Stimulated activated CD8-positive, alpha-beta memory T cell treated with anti-CD3 and anti-CD28 coated beads, Interleukin-7, amount 100 ng/mL, for 24 hours (primary cell): ENCODE measurements at places on chromosomes 13 and 19.

GRCh38 chr13:98112456-98112855 is 30.4 kb upstream of the FARP1 start:
- DNase-seq = no peak

DNA sequence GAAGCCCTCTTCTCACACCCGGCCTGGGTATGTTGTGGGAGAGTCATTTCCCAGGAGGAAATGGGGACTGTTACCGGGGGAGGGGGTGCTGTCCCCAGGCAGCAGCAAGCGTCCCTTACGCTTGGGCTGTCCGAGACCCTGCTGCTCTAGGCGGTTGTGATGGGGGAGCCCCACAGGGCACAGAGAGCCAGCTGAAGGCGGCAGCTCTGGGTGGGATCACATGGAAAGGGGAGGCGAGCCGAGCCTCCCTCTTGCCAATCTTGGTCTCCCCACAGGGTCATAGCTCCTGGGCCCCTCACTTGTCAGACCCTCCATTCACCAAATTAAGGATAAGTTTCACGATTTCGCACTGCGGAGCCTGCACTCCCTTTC is 22.0 kb downstream of the EPN1 start:
- no peak for DNase-seq

- DNase-seq = no peak
Measured at GRCh38 chr19:31339411-31339810, 9.8 kb downstream of the TSHZ3 start.

GRCh38 chr13:86846501-86846900 is 824.7 kb upstream of the SLITRK5 start:
- no peak for DNase-seq

DNA sequence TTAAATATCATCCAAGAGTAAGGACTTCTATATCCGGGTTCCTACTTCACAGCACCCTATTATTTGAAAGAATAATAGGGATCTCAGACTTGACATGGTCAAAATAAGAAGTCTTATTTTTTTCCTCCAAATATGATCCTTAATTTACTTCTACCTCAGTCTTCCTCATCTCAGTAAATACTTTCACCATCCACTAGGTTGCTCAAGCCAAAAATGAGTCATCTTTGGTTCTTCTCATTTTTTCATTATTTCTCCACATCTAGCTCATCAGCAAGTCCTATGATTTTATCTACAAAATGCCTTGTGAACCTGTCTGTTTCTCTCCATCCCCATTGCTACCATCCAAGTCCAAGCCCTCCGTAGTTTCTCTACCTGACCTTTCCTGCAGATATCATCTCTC is 121.9 kb upstream of the GJB6 start:
- DNase-seq = no peak

GRCh38 chr13:99548448-99548847 is 47.2 kb downstream of the TM9SF2 start:
- DNase-seq = no peak

DNA sequence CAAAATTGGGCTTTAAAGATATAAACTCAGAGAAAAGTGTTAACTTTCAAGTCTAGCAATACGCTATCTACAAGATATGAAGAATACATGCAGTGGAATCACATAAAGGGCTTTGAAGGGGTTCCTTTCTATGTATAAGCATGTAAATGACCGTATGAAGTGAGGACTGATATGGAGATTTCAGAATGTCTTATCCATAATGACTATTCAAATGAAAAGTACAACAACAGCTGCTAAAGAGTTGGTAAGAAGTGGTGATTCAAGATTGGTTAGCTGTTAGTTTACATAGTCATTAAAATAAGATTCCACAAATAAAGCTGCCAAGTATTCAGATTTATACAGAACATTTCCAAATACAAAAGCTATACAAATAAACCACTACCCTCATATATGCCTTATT is 153.4 kb upstream of the STARD13 start:
- no peak for DNase-seq

DNA sequence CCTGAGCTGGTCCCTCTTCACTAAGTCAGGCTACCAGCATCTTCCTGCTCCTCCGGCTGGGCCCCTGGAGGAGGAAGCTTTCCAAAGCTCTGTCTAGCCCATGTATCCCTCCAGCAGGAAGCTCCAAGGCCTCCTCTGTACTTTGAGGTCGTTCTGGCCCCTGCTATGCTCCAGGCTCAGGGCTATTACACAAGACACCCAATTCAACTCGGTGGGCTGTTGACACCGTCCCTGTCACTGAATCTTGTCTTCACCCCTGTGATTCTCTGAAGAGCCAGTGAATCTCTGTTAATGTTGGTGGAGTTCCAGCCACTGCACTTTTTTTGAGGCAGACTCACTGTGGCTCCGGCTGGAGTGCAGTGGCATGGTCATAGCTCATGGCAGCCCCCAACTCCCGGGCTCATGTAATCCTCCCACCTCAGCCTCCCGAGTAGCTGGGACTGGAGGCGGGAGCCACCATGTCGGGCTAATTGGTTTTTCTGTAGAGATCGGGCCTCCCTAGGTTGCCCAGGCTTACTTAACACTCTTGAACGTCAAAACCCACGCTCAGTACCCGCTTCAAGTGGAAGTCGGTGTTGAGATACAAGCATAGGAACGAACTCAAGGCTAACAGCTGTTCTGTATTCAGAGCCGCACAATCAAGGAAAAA is 512 bp upstream of the REX1BD start:
- DNase-seq = no peak

- DNase-seq = no peak
Measured at GRCh38 chr13:108121406-108121805, 93.9 kb downstream of the LIG4 start.

- DNase-seq = no peak
Measured at GRCh38 chr13:30338952-30339351, 31.6 kb upstream of the KATNAL1 start.

DNA sequence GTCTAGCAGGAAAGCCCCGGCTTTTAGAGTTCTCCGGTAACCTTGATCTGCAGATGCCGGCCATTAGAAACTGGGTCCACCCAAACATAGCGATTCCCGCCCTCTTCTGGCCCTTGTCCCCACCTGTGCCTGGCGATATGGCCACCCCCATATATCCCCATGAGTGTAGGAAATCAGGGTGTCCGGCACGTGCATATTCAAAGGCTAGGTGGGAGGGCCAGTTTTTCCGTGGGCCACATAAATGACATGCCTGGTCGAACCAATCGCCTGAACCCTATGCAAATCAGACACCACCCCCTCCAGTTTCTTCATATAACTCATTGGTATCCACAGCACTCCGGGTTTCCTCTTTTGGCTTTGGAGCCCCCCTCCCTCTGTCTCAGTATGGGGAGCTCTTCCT is 37.4 kb downstream of the ERICH4 start:
- no peak for DNase-seq

DNA sequence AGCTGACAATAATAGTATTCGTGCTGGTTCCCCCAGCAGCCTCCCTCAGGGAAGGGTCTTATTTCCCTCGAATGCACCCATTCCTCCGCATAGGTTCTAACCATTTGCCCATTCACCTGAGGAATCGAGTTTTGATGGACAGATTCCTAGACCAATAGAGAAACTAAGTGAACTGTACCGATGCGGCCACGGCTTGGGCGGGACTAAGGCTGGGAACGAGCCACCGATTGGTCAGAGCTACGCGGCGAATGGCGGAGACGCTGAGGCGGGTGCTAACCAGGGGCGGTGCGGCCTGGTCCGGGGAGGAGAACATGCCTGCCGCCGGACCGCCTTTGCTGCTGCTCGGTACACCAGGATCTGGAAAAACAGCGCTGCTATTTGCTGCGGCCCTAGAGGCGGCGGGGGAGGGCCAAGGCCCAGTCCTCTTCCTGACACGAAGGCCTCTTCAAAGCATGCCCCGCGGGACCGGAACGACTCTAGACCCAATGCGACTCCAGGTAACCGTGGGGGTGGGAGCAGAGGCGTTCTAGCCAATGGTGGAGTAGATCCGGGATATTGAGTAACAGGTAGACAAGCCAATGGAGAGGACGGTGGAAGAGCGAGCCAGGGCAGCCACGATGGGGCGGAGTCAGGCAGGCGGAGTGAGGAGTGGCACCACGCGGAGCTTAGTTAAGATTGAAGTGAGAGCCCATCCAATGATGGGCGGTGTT is at the start of gene SWSAP1:
Gene SWSAP1, plus strand, starts transcription at position 234 of the 710 bp plus-strand sequence. Its CDS starts 15 bp downstream, at position 249.
- DNase-seq = peak; percentile 92

DNA sequence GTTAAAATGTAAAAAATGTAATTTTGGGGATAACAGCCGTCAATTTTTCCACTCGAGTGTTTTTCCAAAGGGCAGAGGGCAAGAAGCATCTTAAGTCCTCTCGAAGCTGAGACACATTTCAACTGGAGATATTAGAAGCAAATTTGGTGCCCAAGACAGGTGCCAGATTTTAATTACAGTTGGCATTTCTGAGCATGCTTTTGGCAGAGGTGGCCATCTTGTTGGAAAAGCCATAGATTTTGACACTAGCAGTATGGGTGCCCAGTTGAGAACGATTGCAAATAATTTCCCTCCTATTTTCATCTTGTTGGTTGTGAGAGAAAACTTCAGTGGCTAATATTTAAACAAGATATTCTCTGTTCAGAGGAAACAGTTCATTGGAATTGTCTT is 146.3 kb downstream of the TM9SF2 start:
- no peak for DNase-seq

DNA sequence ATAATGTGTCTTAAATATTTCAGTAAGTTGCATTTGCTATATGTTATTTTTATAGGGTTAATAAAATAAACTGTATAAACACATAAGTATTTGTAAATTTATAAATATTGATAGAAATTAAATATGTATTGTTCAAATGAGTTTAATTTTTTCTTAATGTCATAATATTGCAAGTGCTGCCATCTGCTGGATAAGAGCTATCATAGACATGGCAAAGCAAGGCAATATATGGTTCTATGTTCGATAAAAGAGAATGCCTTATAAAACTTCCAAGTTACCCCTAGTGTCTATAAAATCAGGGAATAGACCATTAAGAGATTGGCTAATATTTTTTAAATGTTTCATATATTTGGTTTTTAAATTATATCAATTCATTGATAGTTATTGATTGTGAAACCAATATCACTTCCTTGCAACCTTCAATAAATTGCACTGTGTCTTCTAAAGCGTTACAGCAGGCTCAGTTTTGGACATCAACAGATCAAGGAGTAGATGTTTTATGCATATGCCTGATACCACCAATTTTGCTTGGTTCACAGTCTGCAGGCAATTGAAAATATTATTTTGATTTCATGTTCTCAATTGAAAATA is 29.0 kb upstream of the SLITRK6 start:
- DNase-seq = no peak

- no peak for DNase-seq
Measured at GRCh38 chr13:66329988-66330451, 900.1 kb downstream of the PCDH9 start.

GRCh38 chr19:2083174-2083854 is 12.8 kb downstream of the MOB3A start:
- no peak for DNase-seq

DNA sequence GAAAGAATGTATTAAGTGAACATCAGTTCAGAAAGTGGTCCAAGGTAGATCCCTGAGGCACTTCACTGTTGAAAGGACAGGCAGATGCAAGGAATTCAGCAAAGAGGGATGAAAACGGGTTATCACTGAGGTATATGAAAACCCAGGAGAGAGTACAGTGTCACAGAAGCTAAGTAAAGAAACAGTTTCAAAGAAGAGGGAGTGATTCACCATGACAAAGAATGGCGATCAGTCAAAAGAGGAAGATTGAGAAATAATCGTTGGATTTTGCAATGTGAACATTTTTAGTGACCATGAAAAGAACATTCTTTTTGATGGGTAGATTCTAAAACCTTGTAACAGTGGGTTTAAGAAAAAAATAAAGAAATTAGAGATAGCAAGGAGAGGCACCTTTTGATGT is 99.3 kb downstream of the EPSTI1 start:
- no peak for DNase-seq

GRCh38 chr19:681029-682019 is 5.1 kb downstream of the FSTL3 start:
- no peak for DNase-seq

DNA sequence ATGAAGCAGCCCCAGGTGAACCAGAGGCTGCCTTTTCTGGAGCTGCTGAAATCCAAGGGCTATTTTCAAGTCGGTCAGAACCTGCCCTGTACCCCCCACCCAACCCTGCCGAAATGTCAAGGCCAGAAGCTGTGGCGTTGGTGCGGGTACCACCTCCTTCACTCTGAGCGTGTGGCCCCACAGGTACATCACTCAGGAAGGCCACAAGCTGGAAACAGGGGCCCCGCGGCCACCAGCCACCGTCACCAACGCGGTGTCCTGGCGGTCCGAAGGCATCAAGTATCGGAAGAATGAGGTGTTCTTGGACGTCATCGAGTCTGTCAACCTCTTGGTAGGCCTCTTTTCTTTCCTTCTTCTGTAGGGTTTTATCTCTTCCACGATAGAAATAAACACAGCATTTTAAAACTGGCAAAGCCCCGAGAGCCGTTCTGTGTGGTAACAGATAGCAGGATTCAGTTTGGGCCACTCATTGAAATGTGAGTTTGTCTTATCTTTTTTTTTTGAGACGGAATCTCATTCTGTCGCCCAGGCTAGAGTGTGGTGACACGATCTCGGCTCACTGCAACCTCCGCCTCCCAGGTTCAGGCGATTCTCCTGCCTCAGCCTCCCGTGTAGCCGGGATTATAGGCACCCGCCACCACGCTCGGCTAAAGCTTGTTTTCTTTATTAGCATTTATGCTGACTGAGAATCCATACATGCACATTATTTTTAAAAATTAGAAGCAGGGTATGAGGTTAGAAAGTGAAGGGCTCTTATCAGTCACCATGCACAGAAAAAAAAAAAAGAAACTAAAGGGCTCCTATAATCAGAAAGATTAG is 11.3 kb downstream of the AP1M1 start:
- DNase-seq = no peak

GRCh38 chr13:104315606-104316005 is 1249.4 kb upstream of the SLC10A2 start:
- DNase-seq = no peak

- no peak for DNase-seq
Measured at GRCh38 chr13:26310470-26310869, 56.5 kb downstream of the CDK8 start.

GRCh38 chr13:106882246-106882645 is 314.3 kb upstream of the ARGLU1 start:
- DNase-seq = no peak

DNA sequence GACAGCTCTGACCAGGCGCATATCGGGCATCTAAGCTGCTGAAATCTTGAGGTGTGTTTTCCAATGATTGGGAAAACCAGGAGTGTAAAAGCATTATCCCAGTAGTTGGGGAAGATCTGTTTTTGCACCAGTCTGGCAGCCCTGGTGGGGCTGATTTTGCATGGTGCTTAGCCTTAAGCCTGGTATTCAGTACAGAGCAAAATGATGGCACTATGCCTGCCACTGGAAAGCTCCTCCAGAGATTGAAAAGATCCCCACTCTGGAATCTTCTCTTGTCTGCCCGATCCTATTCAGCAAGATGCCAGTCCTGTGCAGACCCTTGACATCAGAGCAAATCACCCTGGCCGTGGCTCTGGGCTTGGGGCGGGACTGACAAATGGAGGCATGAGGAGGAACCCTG is 44.7 kb upstream of the SIAH3 start:
- no peak for DNase-seq

GRCh38 chr13:101545521-101545920 is 93.0 kb downstream of the ITGBL1 start:
- DNase-seq = no peak

GRCh38 chr19:19470579-19470978 is 44.8 kb downstream of the TSSK6 start:
- DNase-seq = no peak
